Central memory CD4-positive, alpha-beta T cell (primary cell): ENCODE measurements at places on chromosomes 5 and 9.

DNA sequence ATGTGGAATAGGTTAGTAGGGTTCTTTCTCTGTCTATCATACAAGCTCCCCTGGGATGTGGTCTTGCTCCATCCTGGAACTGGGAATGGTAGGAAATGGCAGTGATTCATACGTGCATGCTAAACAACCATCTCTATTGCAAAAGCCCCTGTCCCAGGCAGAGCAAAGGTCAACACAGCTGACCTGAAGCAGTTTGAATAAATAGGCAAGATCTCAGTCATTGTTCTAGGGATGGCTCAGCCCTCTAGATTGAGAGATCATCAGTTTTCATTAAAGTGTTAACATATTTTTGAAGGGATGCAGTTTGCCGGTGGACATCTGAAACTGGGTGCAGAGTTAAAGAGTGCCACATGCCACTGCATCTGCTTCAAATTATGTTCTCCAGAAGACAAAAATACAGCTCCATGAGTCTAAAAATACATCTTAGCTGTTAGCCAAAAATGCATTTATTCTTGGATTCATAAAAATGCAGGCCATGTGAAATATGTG is 224.1 kb downstream of the ESM1 start:
- DNase-seq = no peak

GRCh38 chr9:132769906-132770769 is 99.9 kb downstream of the GTF3C4 start:
- peak; percentile 57 for DNase-seq

DNA sequence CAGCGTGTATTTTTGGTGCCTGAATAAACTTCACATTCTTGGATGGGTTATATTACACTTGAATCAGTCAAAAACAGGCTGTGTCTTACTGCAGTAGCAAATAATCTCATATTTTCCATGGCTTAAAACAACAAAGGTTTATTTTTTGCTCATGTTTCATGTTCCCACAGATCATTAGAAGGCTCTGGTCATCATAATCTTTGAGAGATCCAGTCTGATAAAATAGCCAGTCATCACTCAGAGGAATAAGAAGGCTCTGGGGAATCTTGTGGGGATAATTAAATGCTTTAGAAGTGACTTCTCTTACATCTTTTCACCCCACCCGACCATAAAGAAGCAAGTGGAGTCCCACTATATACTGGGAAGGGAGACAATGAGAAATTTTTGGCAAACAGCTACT is 417.7 kb downstream of the PSAT1 start:
- no peak for DNase-seq

DNA sequence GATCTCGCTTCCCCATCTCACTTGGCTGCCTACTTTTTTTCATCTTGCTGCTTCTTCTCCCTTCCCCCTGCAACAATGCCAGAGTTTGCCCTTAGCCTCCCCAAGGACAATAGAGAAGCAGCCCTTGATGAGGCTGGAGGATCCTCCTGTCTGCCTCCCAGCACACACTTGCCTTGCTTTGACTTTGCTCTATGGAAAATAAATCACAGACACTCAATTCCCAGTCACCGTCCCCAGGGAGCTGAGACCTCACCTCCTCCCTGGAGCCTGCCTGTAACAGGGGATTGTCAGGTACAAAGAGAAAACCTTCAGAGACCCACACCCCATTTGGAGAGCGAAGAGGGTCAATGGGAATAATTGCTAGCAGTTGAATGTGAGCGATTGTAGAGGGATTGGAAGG is 242.1 kb upstream of the ZNF462 start:
- DNase-seq = no peak
